ENCODE measurements at places on chromosomes 12 and 14.

DNA sequence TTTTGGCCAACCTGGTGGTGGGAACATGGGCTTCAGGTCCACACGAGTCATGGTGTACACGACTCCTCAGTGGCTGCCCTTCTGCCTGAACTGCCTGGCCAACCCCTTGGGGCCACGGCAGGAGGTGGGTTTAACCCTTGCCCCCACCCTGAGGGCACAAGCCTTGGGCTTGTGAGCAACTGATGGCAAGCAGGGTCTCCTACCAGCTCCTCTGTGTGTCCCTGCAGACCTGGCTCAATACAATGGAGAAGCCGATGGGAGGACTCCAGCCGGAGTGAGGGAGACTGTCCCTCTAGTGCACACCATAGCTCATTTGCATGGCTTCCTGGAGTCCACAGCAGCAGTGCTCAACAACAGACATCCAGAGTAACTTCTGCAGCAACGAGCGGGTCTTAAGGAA, 28.0 kb downstream of the JAG2 start:
- no peak overlapping the region for H3K27ac ChIP-seq
- H3K27me3 ChIP-seq, result no peaks in the 10 kb centered on the region
- no peak for DNase-seq
- no peaks in the 10 kb centered on the region for H3K36me3 ChIP-seq
- peaks cover 9% of the 10 kb centered on the region for H3K4me1 ChIP-seq
- no peak overlapping the region for H3K4me3 ChIP-seq

- peak; percentile 77 for DNase-seq
- H3K4me3 ChIP-seq, result peak overlapping the region; percentile 92
- no peaks in the 10 kb centered on the region for H3K4me1 ChIP-seq
- no peaks in the 10 kb centered on the region for H3K27me3 ChIP-seq
- H3K36me3 ChIP-seq, result no peaks in the 10 kb centered on the region
These were observed 495 bp downstream of the ADIPOR2 start for GRCh38 chr12:1691123-1692007.

DNA sequence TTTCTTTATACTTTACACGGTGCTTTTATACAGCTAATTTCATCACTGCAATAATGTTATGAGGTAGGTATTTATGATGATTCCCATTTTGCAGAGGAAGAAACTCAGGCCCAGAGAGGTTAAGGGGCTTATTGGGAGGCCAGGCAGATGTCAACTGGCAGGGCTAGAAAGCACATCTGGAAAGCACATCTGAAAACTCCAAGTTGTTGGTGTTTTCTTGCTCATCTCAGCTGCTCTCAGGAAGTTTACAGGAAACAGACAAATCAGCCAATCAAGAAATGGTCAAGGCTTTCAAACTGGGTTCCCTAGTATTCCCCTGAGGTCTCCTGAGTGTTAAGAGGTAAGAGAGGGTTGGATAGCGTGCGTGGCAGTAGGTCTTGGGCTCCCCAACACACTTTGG, 124.1 kb upstream of the MED13L start:
- no peaks in the 10 kb centered on the region for H3K4me1 ChIP-seq
- no peaks in the 10 kb centered on the region for H3K36me3 ChIP-seq
- DNase-seq, result no peak
- no peak overlapping the region for H3K4me3 ChIP-seq

DNA sequence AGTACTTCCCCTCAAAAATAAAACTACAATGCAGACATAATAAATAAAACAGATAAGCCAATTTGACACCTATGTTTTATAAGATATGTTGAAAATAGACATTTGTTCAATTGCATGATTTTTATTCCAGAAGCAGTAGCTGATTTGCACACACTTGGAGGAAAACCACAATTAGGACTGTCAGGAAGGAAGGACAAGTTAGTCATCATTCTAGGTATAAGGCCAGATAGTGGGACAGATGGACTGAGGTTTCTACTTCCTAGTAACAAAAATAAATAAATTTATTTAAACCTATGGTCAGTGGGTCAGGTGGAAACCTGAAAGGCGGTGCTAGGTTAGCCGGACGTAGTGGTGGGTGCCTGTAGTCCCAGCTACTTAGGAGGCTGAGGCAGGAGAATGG, 141.8 kb upstream of the RASSF8 start:
- no peaks in the 10 kb centered on the region for H3K4me1 ChIP-seq
- no peak overlapping the region for H3K27ac ChIP-seq
- H3K36me3 ChIP-seq, result no peaks in the 10 kb centered on the region
- H3K4me3 ChIP-seq, result no peak overlapping the region

- DNase-seq, result no peak
- H3K4me1 ChIP-seq, result no peaks in the 10 kb centered on the region
- H3K36me3 ChIP-seq, result no peaks in the 10 kb centered on the region
- H3K4me3 ChIP-seq, result no peak overlapping the region
These were observed 167.2 kb upstream of the FRMD6 start for GRCh38 chr14:51484485-51484884.

DNA sequence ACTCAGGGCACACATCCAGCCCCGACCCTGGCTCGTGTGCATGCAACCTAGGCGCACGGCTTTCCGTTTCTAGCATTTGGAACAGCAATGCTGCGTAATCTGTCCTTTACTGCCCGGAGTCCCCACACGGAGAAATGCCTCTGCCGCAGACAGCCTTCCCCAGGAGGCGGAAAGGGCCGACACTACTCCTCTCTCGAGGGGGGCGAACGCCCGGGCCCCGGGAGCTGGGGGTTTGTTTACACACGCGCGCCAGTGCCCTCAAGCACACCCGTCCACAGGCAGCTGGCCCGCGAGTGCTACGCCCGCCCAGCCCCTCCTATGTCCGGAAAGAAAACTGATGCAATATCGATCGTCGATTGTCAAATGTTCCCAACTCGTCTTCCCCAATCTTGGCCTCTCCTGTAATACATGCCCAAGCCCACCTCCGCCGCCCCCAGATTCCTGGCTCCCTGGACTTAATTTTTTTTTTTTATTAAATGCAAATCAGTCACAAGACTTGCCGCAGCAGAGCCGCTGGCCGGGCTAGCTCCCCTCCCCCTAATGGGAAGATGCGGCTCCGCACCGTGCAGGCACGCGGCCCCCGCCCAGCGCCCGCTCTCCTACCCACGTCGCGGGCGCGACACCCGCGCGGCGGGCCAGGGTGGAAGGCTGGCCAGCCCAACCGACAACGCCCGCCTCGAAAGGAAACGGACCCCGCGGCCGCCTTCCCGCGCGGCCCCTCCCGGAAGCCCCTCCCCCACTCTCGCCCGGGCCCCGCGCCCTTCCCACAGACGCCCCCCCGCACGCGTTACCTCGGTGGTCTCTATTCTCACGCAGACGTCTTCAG, 642 bp downstream of the SLC38A2 start:
- H3K4me3 ChIP-seq, result peak overlapping the region; percentile 89
- DNase-seq, result no peak
- no peaks in the 10 kb centered on the region for H3K27me3 ChIP-seq
- peak overlapping the region; percentile 93 for H3K27ac ChIP-seq

GRCh38 chr14:73424453-73424852, 33.9 kb downstream of the NUMB start:
- H3K27ac ChIP-seq, result no peak overlapping the region
- H3K4me3 ChIP-seq, result no peak overlapping the region
- H3K4me1 ChIP-seq, result no peaks in the 10 kb centered on the region
- no peaks in the 10 kb centered on the region for H3K36me3 ChIP-seq

- no peak for DNase-seq
- no peaks in the 10 kb centered on the region for H3K36me3 ChIP-seq
- peak overlapping the region; percentile 58 for H3K27ac ChIP-seq
- H3K4me3 ChIP-seq, result peak overlapping the region; percentile 93
- no peaks in the 10 kb centered on the region for H3K4me1 ChIP-seq
These were observed 592 bp upstream of the USP15 start for GRCh38 chr12:62259631-62259992.

GRCh38 chr12:1277905-1278304, 286.9 kb downstream of the ERC1 start:
- H3K36me3 ChIP-seq, result no peaks in the 10 kb centered on the region
- H3K4me3 ChIP-seq, result no peak overlapping the region
- H3K4me1 ChIP-seq, result no peaks in the 10 kb centered on the region
- H3K27me3 ChIP-seq, result no peaks in the 10 kb centered on the region
- no peak for DNase-seq
- H3K27ac ChIP-seq, result no peak overlapping the region
